Activated CD4-positive, alpha-beta T cell treated with anti-CD3 and anti-CD28 coated beads, Interleukin-2, amount 50 U/mL, for 16 hours (primary cell): ENCODE measurements at places on chromosomes 3 and 15.

GRCh38 chr3:171417137-171417536, 43.1 kb downstream of the TNIK start:
- no peak for DNase-seq

DNA sequence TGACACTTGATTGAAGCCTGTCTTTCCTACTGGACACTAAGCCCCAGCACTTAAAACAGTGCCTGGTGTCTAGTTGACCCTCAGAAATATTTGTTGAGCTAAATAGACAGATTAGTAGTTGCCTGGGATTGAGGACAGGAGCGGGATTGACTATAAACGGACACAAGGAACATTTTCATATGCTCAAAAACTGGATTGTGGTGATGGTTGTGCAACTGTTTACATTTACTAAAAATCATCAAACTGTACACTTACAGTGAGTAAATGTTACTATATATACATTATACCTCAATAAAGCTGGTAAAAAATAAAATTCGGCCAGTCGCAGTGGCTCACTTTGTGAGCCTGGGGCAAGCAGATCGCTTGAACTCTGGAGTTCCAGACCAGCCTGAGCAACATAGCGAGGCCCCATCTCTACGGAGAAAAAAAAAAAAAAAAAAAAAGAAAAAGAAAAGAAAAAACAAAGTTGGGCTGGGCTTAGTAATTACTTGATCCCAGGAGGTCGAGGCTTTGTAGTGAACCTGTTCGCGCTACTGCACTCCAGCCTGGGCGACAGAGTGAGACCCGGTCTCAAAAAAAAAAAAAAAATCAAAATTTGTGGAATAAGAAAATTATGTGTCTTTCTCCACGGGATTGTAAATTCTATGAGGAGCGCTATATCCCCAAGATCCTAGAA, 632 bp upstream of the IDH3A start:
- no peak for DNase-seq

DNA sequence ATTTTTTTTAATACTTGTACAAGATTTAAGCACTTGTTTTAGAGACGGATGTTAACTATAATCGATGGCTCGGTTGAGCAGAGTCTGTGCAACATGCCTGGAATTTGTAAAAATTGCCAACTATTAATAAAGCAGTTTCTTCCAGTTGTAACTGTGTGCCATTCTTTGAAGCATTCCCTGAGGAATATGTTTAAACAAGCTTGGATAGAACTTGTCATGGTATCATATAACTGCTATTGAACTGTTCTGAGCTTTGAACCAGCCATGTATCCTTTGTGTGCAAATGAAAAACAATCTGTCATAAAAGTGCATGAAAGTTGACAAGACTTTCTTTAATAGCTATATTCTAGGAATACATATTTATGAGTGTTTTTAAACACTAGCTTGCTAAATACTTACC, 45.8 kb upstream of the UBE2E2 start:
- no peak for DNase-seq

DNA sequence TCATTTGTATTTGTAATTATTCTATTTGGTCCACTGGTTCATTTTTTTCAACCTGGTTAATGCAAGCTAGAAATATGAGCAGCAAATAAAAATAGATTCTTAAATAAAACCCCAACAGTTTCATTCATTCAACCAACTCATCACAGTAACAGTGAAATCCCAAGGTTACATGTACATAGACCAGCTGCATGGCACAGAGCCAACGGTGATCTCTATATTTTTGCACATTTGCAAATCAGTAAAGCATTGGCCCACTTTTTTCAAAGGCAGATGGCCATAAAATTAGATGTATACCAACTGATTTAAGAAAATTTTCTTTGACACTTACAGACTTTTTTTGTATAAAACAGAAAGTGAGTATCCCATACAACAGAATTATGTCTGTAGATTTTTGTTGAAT, 49.3 kb downstream of the STRIT1 start:
- no peak for DNase-seq

GRCh38 chr15:40500568-40501330, 30.0 kb downstream of the CHST14 start:
- no peak for DNase-seq

- DNase-seq, result no peak
Measured at GRCh38 chr3:168036619-168037018, 59.1 kb downstream of the GOLIM4 start.

DNA sequence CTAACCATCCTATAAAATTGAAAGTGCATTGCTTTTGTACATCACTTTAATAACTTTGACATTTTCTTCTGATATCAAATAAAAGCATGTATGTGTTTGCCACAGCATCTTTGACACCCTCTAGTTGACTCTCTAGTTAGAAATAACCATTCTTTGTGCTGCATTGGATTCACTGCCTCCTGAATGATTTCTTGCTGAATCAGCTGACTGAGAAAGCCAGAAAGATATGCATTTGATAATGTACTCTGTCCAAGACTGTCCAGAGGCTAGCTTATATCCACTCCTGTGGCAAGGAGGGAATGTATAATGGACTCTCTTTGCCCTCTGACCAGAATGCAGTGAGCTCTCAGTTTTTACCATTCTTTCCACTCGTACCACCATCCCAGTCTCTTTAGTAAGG, 6.2 kb downstream of the RAB11A start:
- no peak for DNase-seq

DNA sequence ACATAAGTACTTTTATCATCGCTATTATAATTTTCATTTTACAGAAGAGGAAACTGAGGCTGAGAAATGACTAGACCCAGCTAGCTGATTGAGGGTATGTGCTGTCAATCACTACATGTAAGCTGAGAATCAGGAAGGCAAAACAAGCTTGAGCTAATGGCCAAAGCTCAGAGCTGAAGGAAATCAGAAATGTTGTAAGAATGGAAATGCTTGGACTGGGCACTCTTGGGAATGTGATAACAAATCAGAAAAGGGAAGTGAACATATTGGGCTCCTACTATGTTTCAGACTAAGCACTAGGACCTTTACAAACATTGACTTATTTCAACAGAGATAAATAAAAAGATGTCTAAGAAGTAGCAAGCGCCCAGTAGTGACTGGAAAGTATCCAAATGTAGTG, 33.8 kb upstream of the BOC start:
- DNase-seq, result no peak

DNA sequence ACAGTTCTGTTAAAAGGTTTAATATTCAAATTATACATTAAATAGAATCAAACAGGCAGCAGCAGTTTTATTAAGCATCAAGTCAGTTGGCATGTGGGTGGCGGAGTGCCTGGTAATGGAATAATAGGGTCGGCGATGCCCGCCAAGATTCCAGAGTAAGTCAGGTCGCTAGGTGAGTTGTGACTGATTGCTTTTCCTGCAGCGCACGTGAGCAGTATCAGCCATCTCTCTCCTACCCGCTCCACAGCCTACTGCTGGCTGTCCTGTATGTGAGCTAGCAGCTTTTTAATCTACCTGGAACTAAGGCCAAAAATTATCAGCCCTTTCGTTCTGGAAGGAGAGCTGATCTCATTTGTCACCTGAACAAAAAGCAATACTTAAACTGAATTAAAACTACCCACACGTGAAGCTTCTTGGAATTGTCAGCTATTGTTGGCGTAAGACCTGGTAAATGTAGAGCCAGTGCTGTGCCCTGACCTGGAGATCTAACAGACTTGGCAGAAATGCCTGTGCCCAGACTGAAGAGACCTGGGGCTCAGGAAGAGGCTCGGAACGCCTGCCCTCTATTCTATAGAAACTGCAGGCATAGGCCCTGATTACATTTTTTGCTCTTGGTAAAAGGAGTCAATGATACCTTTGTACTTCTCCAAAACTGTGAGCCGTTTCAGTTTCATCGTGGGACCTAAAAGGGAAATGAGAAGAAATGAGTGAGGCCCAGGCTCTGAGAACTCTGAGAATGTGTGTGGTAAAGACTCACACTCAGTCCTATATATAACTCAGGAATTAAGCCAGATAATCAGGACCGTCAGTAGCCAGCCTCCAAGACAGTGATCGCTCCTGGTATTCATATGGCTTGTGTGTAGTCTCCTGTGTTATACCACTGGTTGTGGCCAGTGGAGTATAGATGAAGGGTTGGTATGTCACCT, 21.9 kb downstream of the IDH3A start:
- DNase-seq, result no peak

DNA sequence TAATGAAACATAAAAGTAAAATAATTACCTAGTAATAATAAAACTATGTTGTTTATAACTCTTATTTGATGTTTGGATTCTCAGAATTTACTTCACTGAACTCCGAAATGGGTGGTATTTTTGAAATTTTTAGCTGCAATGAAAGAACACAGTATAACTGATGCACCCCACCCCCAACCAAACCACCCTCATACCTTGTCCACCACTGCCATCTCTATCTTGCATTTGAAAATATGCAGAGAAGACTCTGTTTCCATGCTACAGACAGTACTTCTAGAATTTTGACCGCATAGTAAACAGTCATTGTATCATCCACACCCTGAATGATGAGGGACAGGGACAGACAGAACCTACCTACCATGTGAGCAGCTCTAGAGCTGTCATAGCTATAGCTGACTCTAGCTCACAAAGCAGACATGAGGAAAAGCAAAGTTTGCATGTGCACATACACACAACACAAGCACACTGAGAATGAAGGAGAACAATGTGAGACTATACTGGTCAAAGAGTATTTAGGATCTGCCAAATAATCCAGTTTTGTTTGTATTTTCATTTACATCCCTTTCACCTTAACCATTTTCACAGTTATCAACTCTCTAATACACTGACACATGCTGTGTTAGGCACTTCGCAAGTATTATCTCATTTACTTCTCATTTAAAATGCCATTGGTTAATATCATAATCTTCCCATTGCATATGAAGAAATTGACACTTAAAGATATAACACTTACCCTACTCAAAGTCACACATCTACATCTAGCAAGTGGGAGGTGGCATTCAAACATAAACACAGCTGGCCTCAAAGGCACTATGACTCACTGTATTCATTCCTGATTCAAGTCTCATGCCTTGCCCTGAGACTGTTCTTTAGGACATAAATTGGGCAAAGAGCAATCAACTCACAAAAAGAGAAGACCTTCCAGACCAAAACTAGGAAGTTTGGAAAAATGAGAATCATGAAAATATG, 1014.7 kb upstream of the CFAP20DC start:
- DNase-seq, result no peak

- peak; percentile 69 for DNase-seq
Measured at GRCh38 chr15:92810418-92811138, 89.5 kb upstream of the CHD2 start.

DNA sequence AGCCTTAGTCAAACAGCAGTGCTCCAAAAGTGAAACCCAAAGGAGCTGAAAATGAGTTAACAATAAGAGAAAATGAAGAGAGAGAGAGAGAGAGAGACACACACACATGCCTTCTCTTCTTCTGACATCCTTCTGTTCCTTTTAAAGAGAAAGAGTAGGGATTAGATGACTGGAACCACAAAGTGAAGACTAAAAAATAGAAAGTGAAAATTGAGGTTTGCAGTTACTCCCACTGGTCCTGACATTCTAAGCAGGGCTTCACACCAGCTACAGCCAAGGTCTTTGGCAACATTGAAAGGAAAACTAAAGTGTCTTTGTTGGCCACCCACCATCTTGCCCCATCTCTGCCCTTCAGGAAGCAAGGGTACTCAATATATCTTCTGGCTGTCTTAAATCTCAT, 59.2 kb downstream of the USP50 start:
- peak; percentile 30 for DNase-seq

DNA sequence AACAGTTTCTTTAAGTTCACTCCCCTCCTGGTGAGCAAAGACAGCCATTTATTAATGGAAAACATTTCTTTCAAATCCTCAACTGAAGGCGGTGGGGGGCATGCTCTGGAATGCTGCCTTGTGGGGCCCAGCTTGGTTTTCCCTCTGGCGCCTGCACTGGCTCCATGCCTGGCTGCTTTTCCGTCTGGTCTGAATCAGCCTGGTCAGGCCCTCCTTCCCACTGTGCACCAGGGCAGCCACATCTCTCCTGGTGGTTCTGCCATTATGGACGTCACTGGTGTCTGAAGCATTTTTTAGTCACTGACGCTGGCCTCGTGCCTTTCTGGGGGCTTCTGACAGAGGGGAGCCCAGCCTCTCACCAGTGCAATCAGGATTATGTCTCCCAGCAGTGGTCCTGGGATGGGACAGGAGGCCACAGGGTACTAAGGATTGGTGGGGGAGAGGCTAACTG, 57.6 kb upstream of the APEH start:
- DNase-seq, result no peak

DNA sequence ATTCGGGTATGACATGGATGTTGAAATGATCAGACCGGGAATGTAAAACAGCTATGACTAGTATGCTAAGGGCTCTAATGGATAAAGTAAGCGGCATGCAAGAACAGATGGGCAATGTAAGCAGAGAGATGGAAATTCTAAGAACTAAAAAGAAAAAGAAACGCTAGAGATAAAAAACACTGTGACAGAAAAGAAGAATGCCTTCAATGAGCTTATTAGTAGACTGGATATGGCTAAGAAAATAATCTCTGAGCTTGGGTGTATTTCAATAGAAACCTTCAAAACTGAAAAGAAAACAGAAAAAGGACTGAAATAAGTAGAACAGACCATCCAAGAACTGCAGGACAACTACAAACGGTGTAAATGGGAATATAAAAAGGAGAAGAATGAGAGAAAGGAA, 101.2 kb downstream of the HES1 start:
- DNase-seq, result no peak

GRCh38 chr15:34810443-34811129, 15.2 kb upstream of the ACTC1 start:
- no peak for DNase-seq

GRCh38 chr3:23767546-23767945, 38.2 kb upstream of the UBE2E1 start:
- DNase-seq, result no peak

DNA sequence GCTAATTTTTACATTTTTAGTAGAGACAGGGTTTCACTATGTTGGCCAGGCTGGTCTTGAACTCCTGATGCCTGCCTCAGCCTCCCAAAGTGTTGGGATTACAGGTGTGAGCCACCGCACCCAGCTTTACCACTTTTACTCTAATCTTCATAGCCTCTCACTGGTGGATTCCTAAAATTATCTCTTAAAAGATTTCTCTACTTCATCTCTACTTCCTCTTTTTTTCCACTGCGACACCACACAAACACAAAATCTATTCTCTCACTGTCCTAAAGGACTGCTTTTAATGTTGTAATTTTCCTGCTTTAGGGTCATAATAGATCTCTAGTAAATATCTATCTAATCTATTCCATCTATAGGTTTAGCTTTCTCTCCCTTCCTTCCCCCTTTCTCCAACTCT, 34.0 kb upstream of the TBL1XR1 start:
- no peak for DNase-seq

- DNase-seq, result no peak
Measured at GRCh38 chr3:151891721-151892120, 18.3 kb downstream of the SUCNR1 start.

DNA sequence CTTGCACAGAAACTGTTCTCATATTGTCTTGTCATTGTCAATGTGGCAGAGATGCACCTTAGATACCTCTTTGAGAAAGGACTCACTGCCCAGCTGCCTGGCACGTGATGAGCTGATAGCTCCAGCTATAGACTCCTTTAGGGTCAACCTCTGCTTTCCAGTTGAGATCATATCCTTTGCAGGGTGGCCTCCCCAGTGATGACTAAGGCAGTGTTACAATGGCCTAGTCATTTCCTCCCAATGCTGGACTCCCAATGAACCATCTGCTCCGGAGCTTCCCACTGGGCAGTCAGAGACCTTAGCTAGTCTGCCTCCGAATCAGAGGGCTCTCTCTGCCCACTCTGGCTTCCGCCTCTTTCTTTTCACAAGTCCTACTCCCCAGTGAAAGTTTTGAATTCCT, 79.5 kb downstream of the CHRD start:
- no peak for DNase-seq

- peak; percentile 34 for DNase-seq
Measured at GRCh38 chr3:57787867-57788623, 31.9 kb downstream of the SLMAP start.

GRCh38 chr3:55508335-55508734, 21.2 kb upstream of the WNT5A start:
- DNase-seq, result no peak
